Heart right ventricle (tissue), 16 donors: ENCODE measurements at places on chromosomes 1 and 21. TPM values are rescaled to one million over a fixed set of nuclear protein-coding genes. Genes with fewer than 3 reads are reported as not detected.

Gene IGSF3
- 8.8 TPM for total RNA-seq

Gene ENSA
- total RNA-seq: 131 TPM

Gene TEX38
- total RNA-seq: not detected

Gene PCAT6
- 0.41 TPM for total RNA-seq

Gene ACTA1
- total RNA-seq: 1,795 TPM

Gene C1QB
- total RNA-seq: 82.5 TPM

Gene FCMR
- total RNA-seq: 1.7 TPM

Gene HES2
- not detected for total RNA-seq

Gene RNF2
- total RNA-seq: 14.6 TPM

Gene TSPEAR
- total RNA-seq: 1.3 TPM

Gene ESPN
- total RNA-seq: not detected

Gene TCEANC2
- 5.9 TPM for total RNA-seq

Gene WNT9A
- 0.39 TPM for total RNA-seq

Gene ASCL5
- not detected for total RNA-seq

DNA sequence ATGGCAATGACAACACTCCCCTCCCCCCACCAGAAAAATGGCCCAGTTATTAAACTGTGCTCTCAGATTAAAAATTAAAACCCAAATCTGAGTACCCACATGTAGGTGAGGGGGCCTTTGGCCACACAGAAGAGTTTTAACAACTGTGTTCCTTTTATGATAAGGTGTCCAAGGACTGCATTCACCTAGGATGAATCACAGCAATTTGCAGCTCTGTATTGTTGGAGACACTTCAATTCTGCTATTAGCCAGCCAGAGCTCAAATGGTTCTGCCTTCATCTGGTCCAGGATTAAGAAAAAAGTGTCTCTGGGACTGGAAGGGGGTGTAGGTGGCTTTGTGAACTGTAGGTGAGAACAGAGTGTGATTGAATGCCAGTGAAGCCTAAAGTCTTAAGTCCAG, 43.3 kb upstream of the DIRAS3 start:
- no peak overlapping the region for H3K4me3 ChIP-seq
- H3K4me1 ChIP-seq: no peaks in the 10 kb centered on the region
- no peak overlapping the region for H3K27ac ChIP-seq
- no peaks in the 10 kb centered on the region for H3K36me3 ChIP-seq

DNA sequence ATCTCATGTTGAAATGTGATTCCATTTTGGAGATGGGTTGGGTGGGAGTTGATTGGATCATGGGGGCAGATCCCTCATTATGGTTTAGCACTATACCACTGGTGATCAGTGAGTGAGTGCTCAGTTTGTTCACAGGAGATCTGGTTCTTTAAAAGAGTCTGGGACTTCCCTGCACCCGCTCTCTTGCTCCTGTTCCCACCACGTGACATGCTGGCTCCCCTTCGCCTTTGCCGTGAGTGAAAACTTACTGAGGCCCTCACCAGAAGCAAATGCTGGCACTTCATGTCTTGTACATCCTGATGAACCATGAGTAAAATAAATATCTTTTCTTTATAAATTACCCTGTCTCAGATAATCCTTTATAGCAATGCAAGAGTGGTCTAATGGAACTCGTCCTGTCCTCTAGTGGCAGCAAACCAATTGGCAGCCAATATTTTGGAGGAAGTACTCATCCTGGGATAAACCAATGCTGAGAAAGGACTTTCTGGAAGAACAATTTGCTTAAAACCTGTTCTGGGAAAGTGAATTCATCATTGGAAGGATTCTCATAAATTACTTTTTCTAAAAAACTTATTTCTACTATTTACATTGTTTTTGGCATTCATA, 27.8 kb upstream of the CYP4A11 start:
- no peak overlapping the region for H3K4me3 ChIP-seq
- H3K27me3 ChIP-seq: no peaks in the 10 kb centered on the region

- no peaks in the 10 kb centered on the region for H3K4me1 ChIP-seq
- no peak for DNase-seq
- no peak overlapping the region for H3K27ac ChIP-seq
- H3K4me3 ChIP-seq: no peak overlapping the region
- H3K27me3 ChIP-seq: no peaks in the 10 kb centered on the region
Measured at GRCh38 chr1:174954073-174954460, 45.7 kb upstream of the CACYBP start.

- no peak overlapping the region for H3K4me3 ChIP-seq
- H3K27ac ChIP-seq: no peak overlapping the region
- DNase-seq: no peak
Measured at GRCh38 chr1:16882986-16883385, 12.8 kb upstream of the RNU1-2 start.

- H3K4me1 ChIP-seq: peaks cover 29% of the 10 kb centered on the region
- H3K36me3 ChIP-seq: no peaks in the 10 kb centered on the region
- no peak for DNase-seq
- no peaks in the 10 kb centered on the region for H3K27me3 ChIP-seq
- peak overlapping the region; percentile 43 for H3K4me3 ChIP-seq
Measured at GRCh38 chr1:47533793-47534328, 96.0 kb downstream of the FOXD2 start.

- no peaks in the 10 kb centered on the region for H3K36me3 ChIP-seq
- H3K27me3 ChIP-seq: no peaks in the 10 kb centered on the region
- peak overlapping the region; percentile 92 for H3K27ac ChIP-seq
- peak; percentile 58 for DNase-seq
- peaks cover 9% of the 10 kb centered on the region for H3K4me1 ChIP-seq
Measured at GRCh38 chr21:43866260-43866629, 1.2 kb downstream of the AGPAT3 start.

DNA sequence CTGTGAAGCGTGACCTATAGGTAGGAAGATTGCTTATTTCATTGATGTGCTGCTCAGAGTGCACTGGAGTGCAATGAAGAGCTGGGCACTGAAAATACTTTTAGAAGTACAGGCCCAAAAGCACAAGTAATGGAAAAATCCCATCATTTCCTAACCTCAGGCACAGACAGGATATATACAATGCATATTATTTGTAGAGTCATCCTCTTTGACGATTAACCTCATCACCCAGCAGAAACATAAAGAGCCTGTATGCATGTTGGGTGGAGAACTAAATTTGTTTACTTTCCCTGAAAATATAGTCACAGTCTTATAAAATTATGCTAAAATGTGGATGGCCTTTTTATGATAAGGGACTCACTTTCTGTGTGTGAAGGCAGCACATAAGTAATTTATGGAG, 98.1 kb downstream of the TNNI3K start:
- H3K4me1 ChIP-seq: no peaks in the 10 kb centered on the region
- no peak for DNase-seq
- no peak overlapping the region for H3K27ac ChIP-seq
- H3K27me3 ChIP-seq: no peaks in the 10 kb centered on the region
- no peak overlapping the region for H3K4me3 ChIP-seq
- H3K36me3 ChIP-seq: peaks cover 5% of the 10 kb centered on the region

DNA sequence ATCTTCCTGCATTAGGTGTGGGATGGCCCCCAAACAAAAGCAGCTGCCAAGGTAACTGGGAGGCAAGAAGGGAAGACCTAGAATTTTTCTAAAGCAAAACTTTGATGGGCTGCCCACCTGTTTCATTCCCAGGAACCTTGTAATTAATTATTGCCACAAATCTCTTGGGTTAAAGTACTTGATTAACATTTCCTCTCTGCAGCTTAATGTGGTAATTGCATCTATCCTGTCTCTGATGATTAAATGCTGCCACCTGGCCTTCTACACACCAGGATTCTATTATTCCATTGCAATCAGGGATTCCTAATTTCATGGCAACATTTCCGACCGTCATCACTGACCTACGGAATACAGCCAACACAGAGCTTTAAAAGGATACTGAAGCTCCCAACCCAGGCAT, 68.3 kb upstream of the RC3H1 start:
- no peak overlapping the region for H3K4me3 ChIP-seq
- no peaks in the 10 kb centered on the region for H3K27me3 ChIP-seq
- no peaks in the 10 kb centered on the region for H3K4me1 ChIP-seq
- no peaks in the 10 kb centered on the region for H3K36me3 ChIP-seq

DNA sequence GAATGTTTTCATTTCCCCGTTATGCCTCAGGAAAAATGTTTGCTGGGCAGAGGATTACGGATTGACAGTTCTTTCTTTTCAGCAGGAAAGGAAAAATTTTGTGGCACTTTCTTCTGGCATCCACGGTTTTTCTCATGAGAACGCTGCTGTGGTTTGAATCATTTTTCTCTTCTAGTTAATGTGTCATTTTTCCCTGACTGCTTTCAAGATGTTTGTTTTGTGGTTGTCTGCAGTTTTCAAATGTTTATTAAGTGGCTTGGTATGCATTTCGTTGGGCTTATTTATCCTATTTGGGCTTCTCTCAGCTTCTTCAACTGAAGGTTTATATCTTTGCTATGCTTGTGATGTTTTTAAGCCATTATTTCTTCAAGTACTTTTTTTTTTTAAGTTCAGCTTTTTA, 359.0 kb downstream of the RGS7 start:
- DNase-seq: no peak
- H3K4me3 ChIP-seq: no peak overlapping the region
- no peak overlapping the region for H3K27ac ChIP-seq
- H3K27me3 ChIP-seq: no peaks in the 10 kb centered on the region
- H3K36me3 ChIP-seq: no peaks in the 10 kb centered on the region

DNA sequence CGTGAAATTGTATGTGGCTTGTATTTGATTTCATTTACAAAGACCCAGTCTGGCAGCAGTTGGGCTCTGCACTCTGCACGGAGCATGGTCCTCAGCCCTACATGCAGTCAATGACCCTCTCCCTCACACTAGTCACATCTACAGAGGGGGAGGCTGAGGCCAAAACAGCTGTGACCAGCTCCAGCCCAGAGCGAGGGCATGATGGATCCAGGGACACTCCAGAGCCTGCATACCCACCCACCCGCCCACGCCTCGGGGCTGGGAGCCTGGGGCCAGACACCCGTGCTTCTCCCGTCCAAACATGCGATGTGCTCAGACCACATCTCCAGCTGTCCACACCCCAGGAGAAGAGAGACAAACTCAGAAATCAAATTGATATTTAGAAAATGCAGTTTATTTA, 14.0 kb upstream of the PRDM16 start:
- H3K4me3 ChIP-seq: no peak overlapping the region
- no peaks in the 10 kb centered on the region for H3K36me3 ChIP-seq
- H3K27ac ChIP-seq: no peak overlapping the region

DNA sequence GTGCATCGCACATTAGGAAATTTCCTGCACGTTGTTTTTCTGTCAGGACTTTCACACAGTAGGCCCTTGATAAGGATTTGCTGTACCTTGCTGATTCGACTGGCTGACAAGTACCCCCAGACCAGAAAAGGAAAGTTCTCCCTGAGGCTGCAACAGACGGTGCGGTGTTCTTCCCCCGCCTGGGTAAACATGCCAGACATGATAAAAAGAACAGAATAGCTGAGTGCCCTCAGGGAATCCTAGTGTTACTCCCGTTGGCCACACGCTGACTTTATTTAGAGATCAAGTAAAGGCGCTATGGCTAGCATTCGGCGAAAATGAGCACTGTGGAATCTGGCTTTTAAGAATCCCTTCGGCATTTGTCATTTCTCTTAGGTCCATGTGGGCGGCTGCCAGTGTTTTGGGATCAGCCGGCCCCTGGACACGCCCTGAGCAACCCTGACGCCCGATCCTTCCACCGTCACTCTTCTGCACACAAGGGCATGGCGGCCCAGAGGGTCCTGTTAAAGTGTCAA, 607.7 kb downstream of the KIF26B start:
- H3K4me1 ChIP-seq: no peaks in the 10 kb centered on the region
- H3K36me3 ChIP-seq: no peaks in the 10 kb centered on the region
- no peak overlapping the region for H3K27ac ChIP-seq
- H3K4me3 ChIP-seq: no peak overlapping the region

DNA sequence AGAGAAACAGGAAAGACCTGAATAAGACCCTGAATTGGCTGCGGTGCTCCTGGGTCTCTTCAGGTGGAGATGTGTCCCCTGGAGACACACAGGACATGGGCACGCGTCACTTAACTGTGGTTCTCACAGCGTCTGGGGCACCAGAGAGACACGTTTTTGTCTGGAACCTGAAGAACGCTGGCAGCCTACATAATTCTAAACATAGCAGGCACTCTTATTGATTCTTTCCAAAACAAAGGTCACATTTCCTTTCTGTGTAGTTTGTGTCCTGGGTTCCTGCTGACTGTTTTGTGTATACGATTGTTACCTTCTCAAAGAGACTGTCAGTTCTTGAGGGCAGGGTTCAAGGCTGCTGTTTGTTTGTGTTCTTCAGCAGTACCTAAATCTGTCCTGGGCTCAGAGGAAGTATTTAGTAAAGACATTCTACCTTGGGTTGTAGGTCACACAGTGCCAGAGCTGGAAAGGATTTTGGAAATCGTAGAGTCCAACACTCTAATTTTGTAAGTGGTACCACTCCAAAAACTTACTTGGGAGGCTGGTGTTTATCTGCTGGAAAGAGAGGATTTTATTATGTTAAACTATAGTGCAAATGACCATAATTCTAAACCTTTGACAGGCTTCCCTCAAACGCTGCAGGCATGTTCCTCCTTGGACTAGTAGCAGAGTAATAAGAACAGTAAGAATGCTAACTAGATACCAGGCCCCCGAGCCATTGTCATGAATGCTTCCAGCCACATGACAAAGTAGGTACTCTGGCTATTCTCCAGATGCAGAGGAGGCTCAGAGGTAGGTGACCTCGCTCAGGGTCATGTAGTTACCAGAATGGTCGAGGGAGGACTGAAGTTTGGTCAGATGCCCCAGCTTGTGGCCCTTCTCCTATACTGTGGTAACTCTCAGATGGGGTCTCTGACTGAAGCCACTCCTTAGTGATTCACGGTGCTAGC, 164.3 kb downstream of the DHRS3 start:
- DNase-seq: no peak
- no peak overlapping the region for H3K4me3 ChIP-seq
- no peaks in the 10 kb centered on the region for H3K27me3 ChIP-seq

DNA sequence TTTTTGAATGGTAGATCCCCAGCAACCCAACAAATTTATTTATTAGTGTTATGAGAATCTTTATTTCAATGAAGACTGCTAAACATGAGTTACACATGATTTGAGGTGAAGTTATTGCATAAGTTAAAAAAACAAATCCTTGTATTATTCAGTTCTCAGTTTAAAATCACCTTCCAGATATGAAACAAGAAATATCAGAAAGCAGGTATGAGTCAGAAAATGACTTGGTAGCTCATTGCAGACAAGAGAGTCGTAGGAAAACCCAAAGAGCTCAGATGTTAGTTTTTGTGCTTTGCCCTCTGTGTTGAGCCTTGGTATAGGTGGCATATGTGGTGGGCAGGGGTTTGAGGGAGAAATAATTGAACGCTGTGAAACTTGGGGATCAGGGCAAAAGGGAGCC, 339.4 kb downstream of the BRINP3 start:
- H3K36me3 ChIP-seq: no peaks in the 10 kb centered on the region
- H3K4me3 ChIP-seq: no peak overlapping the region
- no peak for DNase-seq
- H3K4me1 ChIP-seq: no peaks in the 10 kb centered on the region
- no peak overlapping the region for H3K27ac ChIP-seq
